ENCODE measurements at places on chromosomes 1 and 21.

- no peaks in the 10 kb centered on the region for H3K36me3 ChIP-seq
- H3K27me3 ChIP-seq, result no peaks in the 10 kb centered on the region
These were observed 7.1 kb upstream of the ZSCAN20 start for GRCh38 chr1:33465316-33465715.

DNA sequence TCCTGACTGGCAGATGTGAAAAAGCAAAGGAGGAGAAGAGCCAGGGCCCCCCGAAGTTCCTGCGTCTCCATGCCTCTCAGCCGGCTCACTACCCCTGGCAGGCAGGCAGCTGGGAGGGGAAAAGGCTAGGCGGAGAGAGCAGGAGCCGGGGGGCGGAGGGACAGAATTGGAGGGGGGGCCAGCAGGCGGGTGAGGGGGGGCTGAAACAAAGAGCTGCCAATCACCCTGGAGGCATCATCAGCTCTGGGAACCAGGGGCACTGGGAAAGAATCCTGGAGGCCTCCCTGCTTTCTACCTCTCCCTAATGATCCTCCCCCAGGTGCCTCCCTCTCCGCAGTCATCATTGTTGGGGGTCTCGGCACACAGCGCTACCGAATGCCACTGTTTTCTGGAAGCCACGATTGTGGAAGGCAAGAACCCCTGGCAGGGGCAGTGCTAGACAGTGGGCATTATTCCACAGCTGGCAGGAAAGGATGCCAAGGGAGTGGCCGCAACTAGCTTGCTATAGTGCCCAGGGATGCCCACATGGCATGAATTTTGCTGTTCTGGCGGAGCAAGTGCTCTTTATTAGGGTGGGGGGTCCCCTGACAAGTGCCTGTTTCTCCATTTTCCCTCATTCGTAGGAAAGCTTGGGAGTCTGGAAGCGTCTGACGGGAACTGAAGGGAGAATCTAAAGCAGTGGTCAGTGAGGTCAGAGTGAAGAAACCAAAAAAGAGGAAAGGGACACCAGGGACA lies at the start of gene THBS3:
THBS3 (minus strand) TSS at position 92 of the 735 bp plus-strand sequence; CDS start at position 71, 21 bp downstream.
- H3K27ac ChIP-seq, result peak within 1 kb of the TSS; percentile 94
- no peaks in the 10 kb centered on the region for H3K27me3 ChIP-seq
- H3K4me1 ChIP-seq, result peaks cover 29% of the 10 kb centered on the region
- peak within 1 kb of the TSS; percentile 93 for H3K4me3 ChIP-seq
- peaks cover 11% of the 10 kb centered on the region for H3K36me3 ChIP-seq

DNA sequence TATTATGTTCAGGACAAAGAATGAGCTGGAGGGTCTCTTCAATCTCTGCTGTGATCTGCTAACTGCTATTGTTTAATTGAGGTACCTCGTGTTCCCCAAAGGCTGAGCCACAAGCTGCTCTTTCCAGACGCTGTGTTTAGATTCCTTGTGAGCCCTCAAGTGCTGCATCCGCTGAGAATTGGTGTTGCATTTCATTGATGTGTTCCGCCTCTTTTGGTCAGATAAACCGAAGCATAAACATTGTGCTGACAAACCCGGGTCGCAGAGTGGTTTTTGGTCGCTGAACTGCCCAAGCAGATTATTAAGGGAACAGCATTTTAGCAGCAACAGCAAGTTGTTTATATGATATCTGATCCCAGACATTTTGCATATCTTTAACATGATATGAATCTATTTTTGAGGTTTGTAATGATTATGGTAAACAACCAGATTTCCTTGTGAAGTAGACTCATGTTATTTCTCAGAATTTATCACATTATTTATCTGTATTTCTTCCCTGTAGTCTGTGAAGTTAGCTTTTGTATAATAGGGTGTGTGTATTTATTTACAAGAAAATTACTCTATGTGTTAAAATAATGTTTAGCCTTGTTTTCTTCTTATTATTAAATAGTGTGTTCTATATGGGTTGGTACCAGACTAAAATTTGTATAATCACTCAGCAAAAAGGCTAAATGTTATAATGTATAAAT lies 217.2 kb upstream of the C1orf105 start:
- H3K27ac ChIP-seq, result no peak overlapping the region
- H3K27me3 ChIP-seq, result no peaks in the 10 kb centered on the region
- H3K4me3 ChIP-seq, result no peak overlapping the region
- peaks cover 2% of the 10 kb centered on the region for H3K36me3 ChIP-seq
- no peaks in the 10 kb centered on the region for H3K4me1 ChIP-seq

- no peak overlapping the region for H3K27ac ChIP-seq
- no peak for DNase-seq
- no peaks in the 10 kb centered on the region for H3K27me3 ChIP-seq
- H3K4me3 ChIP-seq, result no peak overlapping the region
- no peaks in the 10 kb centered on the region for H3K4me1 ChIP-seq
- no peaks in the 10 kb centered on the region for H3K36me3 ChIP-seq
These were observed 111.5 kb downstream of the SEC16B start for GRCh38 chr1:177858332-177858821.

- peaks cover 16% of the 10 kb centered on the region for H3K27me3 ChIP-seq
- peaks cover 32% of the 10 kb centered on the region for H3K36me3 ChIP-seq
- no peak overlapping the region for H3K27ac ChIP-seq
- H3K4me3 ChIP-seq, result peak overlapping the region; percentile 94
- DNase-seq, result peak; percentile 20
These were observed 1.5 kb downstream of the ZNF684 start for GRCh38 chr1:40532844-40533424.

GRCh38 chr1:100428160-100428559 lies 75.9 kb downstream of the CDC14A start:
- H3K36me3 ChIP-seq, result peaks cover 23% of the 10 kb centered on the region
- peak overlapping the region; percentile 33 for H3K27ac ChIP-seq
- DNase-seq, result no peak
- H3K4me1 ChIP-seq, result peaks cover 50% of the 10 kb centered on the region

DNA sequence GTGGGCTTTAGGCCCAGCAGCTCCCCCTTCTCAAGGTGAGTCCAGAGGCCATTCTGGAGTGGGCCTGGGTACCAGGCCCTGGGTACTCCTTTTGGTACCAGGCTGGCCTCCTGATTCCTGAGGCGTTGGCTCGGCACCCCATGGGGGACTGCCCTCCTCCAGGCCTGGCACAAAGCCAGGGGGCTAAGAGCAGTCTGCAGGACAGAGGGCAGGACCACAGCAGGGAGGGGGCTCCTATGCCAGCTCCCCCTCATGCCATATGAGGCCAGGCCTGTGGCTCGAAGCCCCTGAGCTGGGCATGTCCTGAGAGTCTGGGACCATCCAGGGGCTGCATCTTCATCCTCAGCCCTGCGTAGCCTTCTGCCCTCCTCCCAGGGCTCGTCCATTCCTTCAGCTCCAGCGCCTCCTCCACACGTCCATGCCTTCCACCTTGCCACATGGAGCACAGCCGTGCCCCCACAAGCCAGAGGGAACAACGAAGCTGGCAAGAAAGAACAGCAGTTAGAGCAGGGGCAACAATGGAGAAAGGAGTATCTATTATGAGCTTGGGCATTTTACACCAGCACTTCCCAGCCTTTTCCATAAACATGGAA lies 3.2 kb downstream of the PHLDA3 start:
- H3K27ac ChIP-seq, result no peak overlapping the region
- peaks cover 7% of the 10 kb centered on the region for H3K4me1 ChIP-seq
- H3K4me3 ChIP-seq, result no peak overlapping the region
- H3K27me3 ChIP-seq, result peaks cover 33% of the 10 kb centered on the region
- DNase-seq, result no peak
- no peaks in the 10 kb centered on the region for H3K36me3 ChIP-seq

DNA sequence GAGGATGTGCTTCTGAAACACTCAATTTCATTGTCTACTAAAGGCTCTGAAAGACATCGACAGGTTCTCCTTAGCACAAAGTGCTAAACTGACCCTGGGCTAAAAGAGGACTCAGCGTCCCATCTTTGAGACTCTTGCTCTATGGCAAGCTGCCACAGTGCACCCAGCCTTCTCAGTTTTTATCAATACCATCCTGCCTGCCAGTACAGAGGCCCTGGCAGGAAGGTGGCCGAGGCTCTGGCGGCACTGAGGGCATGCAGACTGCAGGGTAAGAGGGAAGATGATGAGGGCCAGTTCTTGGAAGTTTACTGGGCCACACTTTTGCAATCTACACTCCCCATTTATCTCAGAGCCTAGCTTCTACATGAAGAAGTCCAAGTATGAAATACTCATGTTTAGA lies 5.3 kb downstream of the OLFML2B start:
- no peak for DNase-seq
- peaks cover 10% of the 10 kb centered on the region for H3K27me3 ChIP-seq
- no peak overlapping the region for H3K4me3 ChIP-seq
- H3K27ac ChIP-seq, result no peak overlapping the region
- no peaks in the 10 kb centered on the region for H3K4me1 ChIP-seq

GRCh38 chr1:31413405-31414001 lies 490 bp downstream of the SERINC2 start:
- H3K4me3 ChIP-seq, result peak overlapping the region; percentile 80
- no peaks in the 10 kb centered on the region for H3K36me3 ChIP-seq
- H3K4me1 ChIP-seq, result peaks cover 4% of the 10 kb centered on the region
- H3K27me3 ChIP-seq, result peaks cover 59% of the 10 kb centered on the region
- DNase-seq, result peak; percentile 19
- H3K27ac ChIP-seq, result no peak overlapping the region

DNA sequence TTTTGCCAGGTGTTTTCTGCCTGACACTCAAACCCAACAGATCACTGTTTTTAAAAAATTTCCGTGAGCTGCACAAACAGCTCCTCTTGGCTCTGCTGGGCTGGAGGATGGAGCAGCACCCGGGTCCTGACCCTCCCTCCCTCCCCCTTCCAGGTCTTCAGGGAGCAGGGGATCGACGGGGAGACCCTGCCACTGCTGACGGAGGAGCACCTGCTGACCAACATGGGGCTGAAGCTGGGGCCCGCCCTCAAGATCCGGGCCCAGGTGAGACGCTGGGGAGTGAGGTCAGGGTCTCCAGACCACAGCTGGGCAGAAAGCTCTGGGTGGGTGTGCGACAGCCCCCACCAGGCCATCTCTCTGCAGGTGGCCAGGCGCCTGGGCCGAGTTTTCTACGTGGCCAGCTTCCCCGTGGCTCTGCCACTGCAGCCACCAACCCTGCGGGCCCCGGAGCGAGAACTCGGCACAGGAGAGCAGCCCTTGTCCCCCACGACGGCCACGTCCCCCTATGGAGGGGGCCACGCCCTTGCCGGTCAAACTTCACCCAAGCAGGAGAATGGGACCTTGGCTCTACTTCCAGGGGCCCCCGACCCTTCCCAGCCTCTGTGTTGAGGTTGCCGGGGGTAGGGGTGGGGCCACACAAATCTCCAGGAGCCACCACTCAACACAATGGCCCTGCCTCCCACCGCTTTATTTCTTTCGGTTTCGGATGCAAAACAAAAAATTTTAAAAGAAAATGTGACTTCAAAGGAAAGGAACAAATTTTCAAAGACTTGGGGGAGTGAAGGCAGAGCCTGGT lies 15.3 kb downstream of the NOC2L start:
- H3K27ac ChIP-seq, result no peak overlapping the region
- H3K36me3 ChIP-seq, result peaks cover 10% of the 10 kb centered on the region
- H3K27me3 ChIP-seq, result peaks cover 12% of the 10 kb centered on the region
- no peak overlapping the region for H3K4me3 ChIP-seq
- no peak for DNase-seq

DNA sequence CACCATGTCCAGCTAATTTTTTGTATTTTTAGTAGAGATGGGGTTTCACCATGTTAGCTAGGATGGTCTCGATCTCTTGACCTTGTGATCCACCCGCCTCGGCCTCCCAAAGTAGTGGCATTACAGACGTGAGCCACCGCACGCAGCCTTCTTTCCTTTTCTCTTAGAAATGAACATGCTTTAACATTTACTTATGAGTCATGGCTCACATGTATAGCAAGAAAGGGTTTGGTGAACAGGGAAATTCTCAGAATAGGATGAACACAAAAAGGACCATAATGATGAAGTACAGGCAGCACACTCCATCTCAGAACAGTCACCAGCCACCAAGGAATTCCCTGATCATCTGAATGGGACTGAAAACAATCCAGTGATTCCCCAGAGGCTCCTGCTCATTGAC lies 9.4 kb upstream of the VAMP4 start:
- H3K27me3 ChIP-seq, result peaks cover 2% of the 10 kb centered on the region
- no peaks in the 10 kb centered on the region for H3K4me1 ChIP-seq
- H3K27ac ChIP-seq, result no peak overlapping the region
- no peak overlapping the region for H3K4me3 ChIP-seq

- peaks cover 32% of the 10 kb centered on the region for H3K36me3 ChIP-seq
- peaks cover under 1% of the 10 kb centered on the region for H3K4me1 ChIP-seq
- no peak overlapping the region for H3K27ac ChIP-seq
- no peak overlapping the region for H3K4me3 ChIP-seq
These were observed 18.0 kb downstream of the CSF1 start for GRCh38 chr1:109928591-109929111.

- peak overlapping the region; percentile 44 for H3K4me3 ChIP-seq
- DNase-seq, result no peak
- H3K27ac ChIP-seq, result peak overlapping the region; percentile 87
These were observed 41.3 kb downstream of the DYRK1A start for GRCh38 chr21:37407719-37408420.

- no peak overlapping the region for H3K27ac ChIP-seq
- H3K27me3 ChIP-seq, result no peaks in the 10 kb centered on the region
- H3K4me3 ChIP-seq, result no peak overlapping the region
- no peaks in the 10 kb centered on the region for H3K36me3 ChIP-seq
These were observed 9.0 kb downstream of the CLDN19 start for GRCh38 chr1:42730988-42731387.

- no peak overlapping the region for H3K4me3 ChIP-seq
- no peaks in the 10 kb centered on the region for H3K4me1 ChIP-seq
- DNase-seq, result no peak
- no peaks in the 10 kb centered on the region for H3K27me3 ChIP-seq
- H3K36me3 ChIP-seq, result no peaks in the 10 kb centered on the region
These were observed 71.0 kb upstream of the FAM3B start for GRCh38 chr21:41245509-41246135.

- no peaks in the 10 kb centered on the region for H3K27me3 ChIP-seq
- peaks cover 16% of the 10 kb centered on the region for H3K4me1 ChIP-seq
- H3K36me3 ChIP-seq, result no peaks in the 10 kb centered on the region
- no peak for DNase-seq
- peak overlapping the region; percentile 1 for H3K27ac ChIP-seq
- no peak overlapping the region for H3K4me3 ChIP-seq
These were observed 51.5 kb upstream of the VAV3 start for GRCh38 chr1:108016451-108016920.

- no peaks in the 10 kb centered on the region for H3K36me3 ChIP-seq
- H3K27ac ChIP-seq, result peak within 1 kb of the TSS; percentile 55
- peak within 1 kb of the TSS; percentile 73 for H3K4me3 ChIP-seq
- DNase-seq, result peak; percentile 29
- peaks cover 6% of the 10 kb centered on the region for H3K27me3 ChIP-seq
- H3K4me1 ChIP-seq, result peaks cover 4% of the 10 kb centered on the region
These were observed at the start of gene PTGFRN for GRCh38 chr1:116909512-116910378. Gene PTGFRN, plus strand, starts transcription at chr1:116909916. Its CDS starts 288 bp downstream, at chr1:116910204.

GRCh38 chr1:110696818-110697217 lies 22.1 kb upstream of the KCNA3 start:
- H3K36me3 ChIP-seq, result no peaks in the 10 kb centered on the region
- H3K4me3 ChIP-seq, result no peak overlapping the region
- no peak overlapping the region for H3K27ac ChIP-seq
- DNase-seq, result no peak
- no peaks in the 10 kb centered on the region for H3K27me3 ChIP-seq

All from activated naive CD8-positive, alpha-beta T cell treated with anti-CD3 and anti-CD28 coated beads, Interleukin-2, amount 50 U/mL, for 24 hours (primary cell).